ENCODE measurements at places on chromosomes 16 and 17.

DNA sequence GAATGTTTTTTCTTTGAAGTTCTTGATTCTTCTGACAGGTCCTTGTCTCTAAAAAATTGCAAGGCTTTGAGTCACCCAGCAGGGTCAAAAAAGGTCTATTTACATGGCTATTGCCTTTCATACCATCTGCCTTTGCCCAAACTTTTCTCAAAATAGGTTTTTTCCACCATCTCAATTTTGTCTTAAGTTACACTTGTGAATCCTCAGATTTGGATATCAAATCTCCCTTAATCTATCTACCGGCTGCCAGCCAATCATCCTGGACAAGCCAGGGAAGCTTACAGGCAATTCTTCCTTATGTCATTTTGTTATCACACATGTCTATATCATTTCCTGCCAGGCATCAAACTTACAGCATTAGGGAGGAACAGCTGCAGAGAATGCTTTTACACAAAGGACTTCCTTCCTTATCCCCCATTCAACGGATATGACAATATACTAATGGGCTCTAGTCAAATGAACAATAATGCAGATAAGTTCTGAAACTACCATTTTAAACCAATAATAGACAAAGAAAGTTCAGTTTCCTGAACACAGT lies 104.1 kb upstream of the CORO6 start:
- no peak for DNase-seq

GRCh38 chr17:74639704-74640151 lies 16.2 kb upstream of the CD300E start:
- DNase-seq, result no peak

DNA sequence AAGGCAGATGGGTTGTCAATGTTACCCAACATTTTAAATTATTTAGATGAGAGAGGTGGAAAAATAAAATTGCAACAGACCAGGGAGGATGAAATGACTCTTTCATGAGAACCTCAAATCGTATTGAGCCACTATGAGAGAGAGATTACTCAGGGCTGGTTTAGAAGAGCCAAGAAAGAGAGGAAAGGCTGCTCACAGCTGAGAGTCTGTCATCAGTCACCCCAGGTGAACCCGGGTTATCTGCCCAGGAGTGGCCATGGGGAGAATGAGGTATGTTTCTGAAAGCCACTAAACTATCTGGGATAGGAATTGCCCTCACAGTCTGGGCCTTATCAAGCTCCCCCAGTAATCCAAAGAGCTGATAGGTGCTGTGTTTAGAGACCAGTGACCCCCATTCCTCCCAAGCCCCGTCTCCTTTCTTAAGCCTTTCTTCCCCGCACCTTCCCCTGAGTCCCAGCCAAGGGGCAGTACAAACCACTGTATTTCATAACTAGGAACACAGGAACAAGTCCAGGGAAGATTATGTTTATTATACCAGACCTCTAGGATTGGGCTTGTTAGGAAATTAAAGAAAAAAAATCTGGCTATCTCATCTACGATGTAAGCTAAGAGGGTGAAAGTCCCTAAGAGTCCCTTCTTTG lies 158.9 kb upstream of the NOL11 start:
- no peak for DNase-seq

DNA sequence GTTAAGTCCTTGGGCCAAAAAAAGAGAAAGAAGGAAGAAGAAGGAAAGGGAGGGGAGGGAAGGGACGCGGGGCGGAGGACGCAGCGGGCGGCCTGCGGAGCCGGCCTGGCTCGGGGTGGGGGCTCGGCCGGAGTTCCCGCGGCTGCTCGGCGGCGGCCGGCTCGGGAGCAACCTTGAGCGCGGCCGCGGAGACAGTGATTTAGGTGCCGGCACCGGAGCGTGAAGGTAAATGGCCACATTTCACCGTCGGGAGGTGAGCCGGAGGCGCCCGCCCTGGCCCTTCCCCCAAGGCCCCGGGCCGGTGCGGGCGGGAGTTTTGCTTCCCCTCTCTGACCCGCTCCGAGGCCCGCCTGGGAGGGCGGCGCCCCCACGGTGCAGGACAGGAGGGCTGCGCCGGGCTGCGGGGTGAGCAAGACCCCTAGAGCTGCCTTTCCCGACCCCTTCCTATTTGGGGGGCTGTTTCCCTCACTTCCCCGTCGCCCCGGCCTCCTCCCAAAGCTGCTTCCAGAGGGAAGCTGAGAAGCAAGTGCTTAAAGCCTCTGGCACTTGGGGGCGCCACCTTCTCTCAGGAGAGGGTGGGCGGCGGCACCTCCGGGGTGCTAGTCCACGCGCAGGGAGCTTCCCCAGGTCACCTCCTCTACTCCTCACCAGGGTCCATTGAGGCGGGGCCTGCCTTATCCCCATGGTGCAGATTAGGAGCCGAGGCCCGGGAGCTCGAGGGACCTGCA lies 56.5 kb downstream of the MRM1 start:
- DNase-seq, result no peak

DNA sequence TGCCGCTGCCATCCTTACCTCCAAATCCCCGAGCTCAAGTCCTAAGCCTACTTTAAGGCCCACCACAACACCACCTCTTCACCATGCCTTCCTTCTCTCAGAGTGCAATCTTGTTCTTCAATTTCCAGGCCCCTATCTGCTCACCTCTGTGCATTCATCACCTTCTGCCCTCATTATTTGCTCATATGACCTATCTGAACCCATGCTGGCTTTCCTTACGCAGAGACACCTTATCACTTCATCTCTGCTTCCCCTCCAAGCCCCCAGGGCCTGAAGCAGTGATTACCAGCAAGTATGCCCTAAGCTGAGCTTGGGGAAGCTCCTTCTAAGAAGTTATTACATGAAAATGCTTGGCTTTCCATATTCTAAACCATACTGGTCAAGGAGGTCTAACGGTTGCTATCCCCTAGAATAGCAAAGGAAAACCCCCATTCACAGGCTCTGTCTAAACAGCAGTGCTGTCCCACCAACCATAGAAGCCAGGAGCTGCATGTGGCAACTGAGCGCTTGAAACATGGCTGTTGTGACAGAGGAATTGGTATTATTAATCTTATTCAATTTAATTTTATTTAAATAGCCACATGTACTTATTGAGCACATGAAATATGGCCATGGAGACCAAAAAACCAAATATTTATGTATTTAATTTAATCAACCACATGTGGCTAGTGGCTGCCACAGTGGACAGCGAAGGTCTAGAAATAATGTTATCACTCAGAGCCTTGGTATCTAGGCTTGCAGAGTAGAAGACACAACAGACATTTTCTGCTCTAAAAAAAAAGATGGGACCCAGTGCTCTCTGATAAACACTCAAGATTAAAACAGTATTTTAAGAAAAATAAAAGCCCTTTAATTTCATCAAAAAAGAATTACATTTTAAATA lies 13.9 kb downstream of the USP7 start:
- DNase-seq, result no peak

DNA sequence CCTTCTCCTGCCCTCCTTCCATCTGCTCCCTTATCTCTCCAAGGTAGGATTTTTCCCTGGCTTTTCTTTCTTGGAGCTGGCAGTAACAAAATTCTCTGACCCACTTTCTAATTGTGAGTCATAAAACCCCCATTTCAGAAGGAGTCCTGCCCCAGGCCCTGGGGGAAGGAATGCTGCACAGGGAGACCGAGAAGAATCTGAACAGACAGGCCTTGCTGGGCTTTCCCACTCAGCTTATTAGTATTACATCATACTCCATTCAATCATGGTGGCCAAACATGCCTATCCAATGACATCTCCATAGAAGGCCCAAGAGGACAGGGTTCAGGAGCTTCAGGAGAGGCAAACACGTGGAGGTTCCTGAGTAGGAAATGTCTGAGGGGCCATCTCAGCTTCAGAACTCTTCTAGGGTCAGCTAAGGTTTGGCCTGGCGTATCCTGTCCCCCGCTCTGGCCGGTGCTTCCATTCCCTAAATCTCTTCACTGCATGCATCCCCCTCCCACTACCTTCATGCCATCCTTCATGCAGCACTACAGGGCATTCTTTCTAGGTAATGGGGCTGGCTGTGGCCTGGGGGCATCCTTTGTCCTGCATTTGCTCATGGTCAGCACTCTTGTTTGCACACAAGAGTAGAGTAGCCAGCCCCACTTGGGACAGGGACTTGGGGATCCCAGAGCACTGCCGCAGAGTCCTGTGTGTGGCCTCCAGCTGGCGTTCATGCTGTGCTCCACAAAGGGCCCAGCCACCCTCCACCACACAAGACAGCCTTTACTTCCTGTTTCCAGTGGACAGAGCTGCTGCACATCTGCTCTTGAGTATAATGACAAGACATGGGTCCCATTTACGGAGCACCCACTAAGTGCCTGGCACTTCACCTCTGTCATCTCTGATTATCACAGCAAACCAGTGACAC lies 8.2 kb downstream of the SLC6A2 start:
- DNase-seq, result no peak

- DNase-seq, result no peak
Observed at GRCh38 chr16:86593913-86594620, 15.7 kb downstream of the FOXL1 start.

- no peak for DNase-seq
Observed at GRCh38 chr16:1666316-1666715, 11.8 kb upstream of the JPT2 start.

- DNase-seq, result no peak
Observed at GRCh38 chr16:75947626-75948239, 221.4 kb upstream of the CPHXL start.

DNA sequence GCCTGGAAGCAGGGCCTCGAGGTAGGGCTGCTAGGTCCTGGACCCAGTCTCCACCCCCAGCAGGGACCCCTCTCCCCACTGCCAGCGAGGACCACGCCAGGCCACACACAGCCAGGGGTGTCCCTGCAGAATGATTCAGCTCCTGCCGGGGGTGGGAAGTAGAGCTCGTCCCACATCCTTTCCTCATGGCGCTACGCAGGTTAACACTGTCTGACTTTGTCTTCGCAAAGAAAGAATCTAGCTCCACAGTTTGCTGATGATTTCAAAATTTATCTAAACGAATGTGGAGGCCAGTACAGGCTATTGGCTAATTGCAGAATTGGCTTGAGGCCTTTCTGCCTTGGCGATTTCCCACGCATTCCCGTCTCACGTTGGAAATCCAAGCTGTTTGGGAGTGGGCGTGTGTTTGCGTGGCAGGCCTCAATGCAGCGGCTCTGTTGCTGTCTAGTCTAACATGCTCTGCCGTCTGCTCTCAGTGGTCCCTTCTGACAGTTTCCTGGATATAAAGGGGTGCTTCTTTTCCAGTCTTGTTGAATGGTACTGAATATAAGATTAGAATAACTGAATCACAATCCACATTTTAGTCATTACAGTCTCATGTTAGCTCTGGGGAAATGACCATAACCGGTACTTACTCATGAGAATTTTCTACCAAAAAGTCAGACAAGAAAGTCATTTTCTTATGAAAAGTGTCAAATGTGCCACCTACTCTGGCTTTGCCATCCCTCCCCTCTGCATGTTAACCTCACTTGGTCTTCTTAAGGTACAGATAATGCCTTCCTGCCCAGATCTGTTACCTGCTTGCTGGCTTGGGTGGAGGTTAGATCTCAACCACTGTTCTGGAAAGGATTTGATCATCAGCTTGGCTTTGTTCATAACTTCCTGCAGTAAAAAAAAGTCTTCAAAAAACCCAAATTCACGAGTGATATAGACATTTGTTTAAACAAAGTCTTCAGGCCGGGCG lies 252.4 kb downstream of the NTN1 start:
- DNase-seq, result peak; percentile 7

- no peak for DNase-seq
Observed at GRCh38 chr16:4362476-4363135, 9.0 kb upstream of the VASN start.

- DNase-seq, result no peak
Observed at GRCh38 chr17:162689-163088, 18.8 kb downstream of the DOC2B start.

DNA sequence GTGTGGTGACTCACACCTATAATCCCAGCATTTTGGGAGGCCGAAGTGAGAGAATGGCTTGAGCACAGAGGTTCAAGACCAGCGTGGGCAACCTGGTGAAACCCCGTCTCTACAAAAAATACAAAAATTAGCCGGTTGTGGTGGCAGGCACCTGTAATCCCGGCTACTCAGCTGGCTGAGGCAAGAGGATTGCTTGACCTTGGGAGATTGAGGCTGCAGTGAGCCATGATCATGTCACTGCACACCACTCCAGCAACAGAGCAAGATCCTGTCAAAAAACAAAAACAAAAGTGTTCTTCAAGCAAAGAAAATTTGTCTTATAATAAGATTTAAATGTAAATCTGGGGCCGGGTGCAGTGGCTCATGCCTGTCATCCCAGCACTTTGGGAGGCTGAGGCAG lies 51.5 kb downstream of the PAFAH1B1 start:
- no peak for DNase-seq

GRCh38 chr17:28577466-28577824 lies 750 bp upstream of the ALDOC start:
- no peak for DNase-seq

DNA sequence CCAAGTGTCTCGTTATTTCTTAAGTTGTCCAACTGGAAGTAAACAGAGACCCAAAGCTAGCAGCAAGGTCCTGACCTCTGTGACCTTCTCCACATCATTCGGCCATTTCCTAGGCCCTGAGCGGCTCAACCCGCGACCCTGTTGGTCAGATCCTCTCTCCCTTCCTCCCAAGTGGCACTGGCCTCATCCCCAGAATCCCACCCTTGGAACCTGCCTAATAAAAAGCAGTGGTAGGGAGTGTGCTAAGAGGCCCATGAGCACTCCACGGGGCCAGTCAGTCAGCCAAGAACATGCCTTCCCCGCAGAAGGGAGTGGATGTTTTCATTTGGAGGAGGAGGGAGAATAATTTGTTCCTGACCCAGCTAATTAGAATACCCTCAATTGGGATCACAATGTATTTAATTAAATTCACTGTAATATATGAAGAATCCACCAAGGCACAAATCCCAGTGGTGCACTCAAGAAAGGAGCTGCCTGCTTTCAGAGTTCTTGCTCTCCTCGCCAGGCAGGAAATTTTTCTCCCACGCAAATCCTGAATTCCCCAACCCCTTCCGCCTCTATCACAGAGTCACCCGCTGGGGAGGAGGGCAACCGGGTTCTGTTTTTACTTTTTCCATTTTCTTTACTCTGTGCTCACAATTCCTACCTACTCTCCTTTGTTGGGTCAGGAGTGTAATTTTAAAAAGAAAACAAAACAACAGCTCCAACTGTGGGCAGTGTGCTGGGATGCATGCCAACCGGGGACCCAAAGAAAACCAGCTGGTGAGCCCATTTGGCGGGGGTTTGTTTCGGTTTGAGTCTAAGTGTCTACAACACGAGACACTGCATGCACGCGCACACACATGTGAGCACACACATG lies 153.4 kb downstream of the ZFHX3 start:
- DNase-seq, result no peak

GRCh38 chr17:1179112-1179817 lies 516 bp downstream of the ABR start:
- DNase-seq, result no peak

DNA sequence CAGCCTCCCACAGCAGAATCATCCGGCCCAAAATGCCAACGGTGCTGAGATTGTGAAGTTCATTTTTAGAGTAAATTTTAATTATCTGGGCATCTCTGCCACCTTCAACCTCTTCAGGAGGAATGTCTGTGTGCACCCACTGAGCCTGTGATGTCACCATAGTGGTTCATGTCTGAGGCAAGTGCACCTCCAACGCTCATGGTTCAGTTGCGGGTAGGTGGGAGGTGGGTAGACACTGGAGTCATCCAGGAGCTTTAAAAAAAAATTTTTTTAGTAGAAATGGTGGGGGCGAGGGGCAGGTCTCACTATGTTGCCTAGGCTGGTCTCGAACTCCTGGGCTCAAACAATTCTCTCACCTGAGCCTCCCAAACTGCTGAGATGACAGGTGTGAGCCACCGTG lies 1.9 kb downstream of the FLYWCH1 start:
- no peak for DNase-seq
